Activated T-cell treated with anti-CD3 and anti-CD28 coated beads for 24 hours (primary cell): ENCODE measurements at places on chromosomes 6 and 20.

DNA sequence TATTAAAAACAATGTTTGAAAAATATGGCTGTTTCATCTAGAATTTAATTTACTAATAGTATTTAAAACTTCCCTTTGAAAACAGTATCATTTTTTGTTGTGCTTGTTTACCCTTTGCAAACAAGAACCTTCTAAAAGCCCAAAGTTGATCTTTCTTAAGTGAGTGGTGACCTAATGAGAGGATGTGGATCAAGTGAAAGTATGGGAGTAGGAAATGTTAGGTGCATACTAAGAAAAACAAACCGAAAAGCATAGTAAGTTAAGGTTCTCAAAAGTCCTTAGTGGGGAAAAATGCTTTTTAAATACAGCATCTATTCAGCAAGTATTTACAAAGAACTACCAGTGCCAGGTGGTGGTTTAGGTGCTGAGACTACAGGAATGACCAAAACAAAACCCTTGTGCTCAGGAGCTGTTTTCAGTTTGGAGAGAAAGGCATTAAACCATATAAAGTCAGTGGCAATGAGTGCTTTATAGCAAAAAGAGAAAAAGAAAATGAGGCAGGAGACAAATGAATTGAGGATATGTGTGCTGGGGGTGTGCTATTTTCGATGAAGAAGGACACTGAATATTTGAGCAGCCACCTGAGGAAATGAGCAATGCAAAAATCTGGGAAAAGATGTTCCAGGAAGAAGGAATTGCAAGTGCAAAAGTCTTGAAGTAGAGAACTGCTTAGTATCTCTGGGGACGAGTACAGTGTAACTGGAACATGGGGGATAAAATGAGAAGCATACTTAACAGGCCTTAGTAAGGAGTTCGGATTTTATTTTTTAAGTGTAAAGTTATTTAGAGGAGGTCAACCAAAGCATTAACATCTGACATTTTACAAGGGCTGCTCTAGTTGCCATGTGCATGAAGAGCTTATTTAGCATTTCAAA is 24.0 kb downstream of the RNF146 start:
- DNase-seq = no peak

DNA sequence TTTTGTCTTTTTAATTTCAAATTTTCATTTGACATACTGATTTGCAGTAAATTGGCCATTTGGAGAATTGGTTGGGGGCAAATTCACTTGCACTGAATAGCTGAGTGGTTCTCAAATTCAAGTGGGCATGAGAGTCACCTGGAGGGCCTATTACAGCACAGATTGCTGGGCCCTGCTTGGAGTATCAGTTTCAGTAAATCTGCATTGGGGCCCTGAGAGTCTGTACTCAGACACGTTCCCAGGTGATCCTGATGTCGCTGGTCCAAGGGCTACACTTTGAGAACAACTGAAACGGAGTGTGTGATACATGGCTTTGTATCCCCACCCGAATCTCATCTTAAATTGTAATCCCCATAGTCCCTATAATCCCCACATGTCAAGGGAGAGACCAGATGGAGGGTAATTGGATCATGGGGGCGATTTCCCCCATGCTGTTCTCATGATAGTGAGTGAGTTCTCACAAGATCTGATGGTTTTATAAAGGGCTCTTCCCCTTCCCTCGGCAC is 115.9 kb downstream of the KLHL32 start:
- no peak for DNase-seq

GRCh38 chr6:71656121-71656520 is 230.2 kb upstream of the RIMS1 start:
- DNase-seq = no peak

DNA sequence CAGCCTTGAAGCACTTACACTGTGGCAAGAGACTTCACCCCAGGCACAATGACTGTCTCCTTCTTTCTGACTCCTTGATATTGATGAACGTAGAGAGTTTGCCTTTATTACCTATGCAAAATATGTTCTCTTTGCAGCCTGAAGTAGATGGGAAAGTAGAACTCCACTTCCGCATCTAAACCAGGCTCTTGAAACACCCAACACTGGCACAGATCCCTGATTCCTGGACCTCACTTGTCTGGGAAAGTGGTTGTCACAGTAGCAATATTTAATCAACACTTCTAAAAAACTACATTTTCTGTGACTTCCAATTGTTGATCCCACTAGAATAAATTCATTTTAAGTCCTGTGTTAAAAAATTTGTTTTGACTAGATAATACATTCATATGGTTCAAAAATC is 143.1 kb downstream of the CDK19 start:
- no peak for DNase-seq

DNA sequence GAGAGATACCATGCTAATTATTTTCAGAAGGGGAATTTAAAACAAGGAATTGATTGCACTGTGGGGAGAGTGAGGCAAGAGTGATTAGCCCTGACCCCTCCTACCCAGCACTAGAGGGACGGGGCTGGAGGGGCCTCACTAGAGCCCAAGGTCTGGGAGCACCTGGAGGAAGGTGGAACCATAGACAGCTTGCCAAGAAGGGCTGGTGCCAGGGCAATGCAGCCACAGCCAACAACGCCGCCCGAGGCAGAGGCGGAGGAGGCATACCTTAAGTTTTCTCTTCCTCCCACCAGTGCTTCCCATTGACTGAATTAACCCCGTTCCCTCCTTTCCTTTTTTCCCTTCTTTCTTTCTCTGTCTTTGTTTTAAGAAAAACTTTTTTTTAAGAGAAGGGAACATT is 40.0 kb downstream of the IYD start:
- DNase-seq = no peak

DNA sequence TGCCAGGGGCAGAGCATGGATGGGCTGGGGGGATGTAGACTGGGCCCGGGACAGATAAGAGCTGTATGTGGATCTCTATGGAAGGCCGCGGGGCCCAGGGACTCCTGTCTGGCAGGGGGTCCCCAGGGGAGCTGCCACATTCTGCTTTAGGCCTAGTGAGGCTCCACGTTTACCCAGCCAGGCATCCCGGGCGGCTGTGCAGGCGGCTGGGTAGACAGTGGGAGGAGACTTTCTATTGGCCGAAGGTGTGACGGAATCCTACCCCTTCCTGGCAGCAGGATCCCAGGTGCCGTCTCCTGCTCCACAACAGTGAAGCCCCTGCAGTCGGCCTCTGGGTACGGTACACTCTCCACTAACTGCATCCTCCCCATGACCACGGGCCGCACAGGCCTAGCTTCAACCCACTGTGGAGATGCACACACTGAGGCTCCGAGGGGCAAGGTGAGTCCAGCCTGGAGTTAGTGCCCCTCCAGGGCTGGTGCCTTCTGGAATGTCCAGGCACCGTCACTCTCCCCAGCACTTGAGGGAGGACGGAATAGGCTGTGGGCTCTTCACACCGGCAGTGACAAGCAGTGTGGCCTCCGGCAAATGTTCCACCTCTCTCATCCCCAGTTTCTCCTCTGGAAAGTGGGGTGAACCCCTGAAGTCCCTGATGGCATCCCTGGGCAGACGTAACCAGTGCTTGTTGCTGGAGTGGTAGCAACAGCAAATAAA is 36.8 kb upstream of the ZBP1 start:
- DNase-seq = no peak

DNA sequence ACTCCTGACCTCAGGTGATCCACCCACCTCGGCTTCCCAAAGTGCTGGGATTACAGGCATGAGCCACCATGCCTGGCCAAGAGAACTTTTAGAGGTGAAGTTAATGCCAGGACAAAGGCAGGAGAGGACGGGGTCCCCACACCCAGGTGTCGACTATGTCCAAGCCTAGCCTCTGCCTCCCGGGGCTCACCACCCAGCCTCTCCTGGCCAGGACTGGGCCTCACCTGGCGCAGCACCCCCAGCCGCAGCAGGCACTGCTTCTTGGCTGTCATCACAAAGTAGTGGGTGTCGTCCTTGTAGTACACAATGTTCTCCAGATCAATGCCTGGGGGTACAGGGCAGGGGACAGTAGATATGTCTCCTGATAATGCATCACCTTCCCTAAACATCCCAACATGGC is 4.2 kb downstream of the MICAL1 start:
- DNase-seq = no peak

DNA sequence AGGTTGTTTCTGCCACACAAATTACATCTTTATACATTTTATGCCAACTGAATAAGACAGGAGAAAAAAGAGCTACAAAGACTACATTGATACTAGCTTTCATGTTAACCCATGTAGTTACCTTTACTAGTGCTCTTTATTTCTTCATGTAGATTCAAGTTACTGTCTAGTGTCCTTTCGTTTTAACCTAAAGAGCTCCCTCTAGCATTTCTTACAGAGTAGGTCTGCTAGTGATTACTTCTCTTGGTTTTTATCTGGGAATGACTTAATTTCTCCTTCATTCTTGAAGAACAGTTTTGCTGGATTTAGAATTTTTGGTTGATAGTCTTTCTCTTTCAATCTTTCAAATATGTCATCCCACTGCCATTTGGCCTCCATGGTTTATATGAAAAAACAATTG is 21.2 kb upstream of the NOP56 start:
- DNase-seq = no peak

GRCh38 chr6:124430740-124431318 is 531.4 kb upstream of the RNF217 start:
- no peak for DNase-seq

DNA sequence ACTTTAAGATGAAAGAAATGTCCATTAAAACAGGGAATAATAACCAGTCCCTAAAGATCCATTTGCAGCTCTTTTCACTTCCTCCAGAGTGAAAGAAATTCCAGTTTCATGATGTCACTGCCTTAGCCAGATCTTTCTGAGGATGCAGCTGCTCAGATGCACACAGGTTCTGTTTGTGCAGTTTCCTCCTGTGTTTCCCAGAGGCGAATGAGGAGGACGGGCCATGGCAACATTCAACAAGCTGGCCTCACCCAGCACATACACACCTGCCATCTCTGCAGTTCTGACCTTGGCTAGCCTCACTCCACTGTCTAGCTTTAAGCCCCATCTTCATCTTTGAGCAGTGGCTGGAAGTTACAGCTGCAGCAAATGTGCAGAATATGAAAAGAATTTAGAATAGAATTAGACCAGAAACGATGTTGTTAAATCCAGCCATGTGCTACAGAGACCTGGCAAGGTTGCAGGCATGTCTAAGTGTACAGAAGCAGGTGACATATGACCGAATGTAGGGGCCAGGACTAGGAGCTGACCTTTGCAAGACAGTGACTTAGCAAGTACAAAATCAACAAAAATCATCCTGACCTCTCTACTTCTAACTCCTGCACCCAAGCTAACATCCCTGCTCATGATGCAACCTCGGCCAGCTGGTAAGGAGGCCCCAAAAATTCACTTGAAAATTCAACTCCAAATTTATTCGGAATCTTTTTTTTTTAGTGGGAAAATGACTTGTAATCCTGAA is 35.0 kb downstream of the FAM50B start:
- no peak for DNase-seq

GRCh38 chr6:64258752-64259151 is 623.1 kb downstream of the PHF3 start:
- no peak for DNase-seq

DNA sequence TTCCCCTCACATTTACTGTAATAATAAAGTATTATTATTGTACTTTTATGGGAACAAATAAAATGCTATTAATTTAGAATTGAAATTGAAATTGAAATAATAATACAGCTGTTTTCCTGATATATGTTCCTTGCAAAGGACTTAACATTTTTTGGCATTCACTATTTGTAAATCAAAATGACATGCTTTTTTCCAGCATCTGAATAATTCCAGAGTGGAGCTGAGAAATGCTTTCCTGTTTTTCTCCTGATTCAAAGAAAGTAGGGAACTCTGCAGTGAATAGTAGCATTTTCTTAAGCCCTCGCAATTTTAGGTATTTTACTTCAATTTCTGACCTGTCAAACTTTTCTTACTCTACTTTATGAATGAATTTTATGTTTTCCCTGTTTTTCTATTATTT is 72.1 kb downstream of the PHACTR2 start:
- DNase-seq = no peak

DNA sequence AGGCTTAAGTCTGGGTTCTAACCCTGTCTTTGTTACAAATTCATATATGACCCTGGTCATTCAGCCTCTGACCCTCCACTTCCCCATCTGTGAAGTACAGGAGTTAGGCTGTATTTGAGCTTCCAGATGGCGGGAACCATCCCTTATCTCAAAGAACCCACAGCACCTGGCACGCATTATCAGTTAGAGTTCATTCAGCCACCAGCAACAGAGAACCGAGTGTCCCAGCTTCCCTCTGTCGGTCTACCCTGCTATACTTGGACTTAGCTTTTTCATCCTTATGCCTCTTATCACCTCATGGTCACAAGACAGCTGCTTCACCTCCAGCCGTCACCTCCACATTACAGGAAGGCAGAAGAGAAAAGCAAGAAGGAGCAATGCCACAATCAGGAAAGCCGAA is 147.8 kb downstream of the EYA2 start:
- DNase-seq = no peak

GRCh38 chr20:46276531-46276930 is 31.8 kb downstream of the CDH22 start:
- DNase-seq = no peak

GRCh38 chr20:17849901-17850683 is 118.5 kb downstream of the SNX5 start:
- DNase-seq = no peak
